ENCODE measurements at places on chromosomes 11 and 22. TPM values are rescaled to one million over a fixed set of nuclear protein-coding genes. Genes with fewer than 3 reads are reported as not detected.

- no peak for DNase-seq
These were observed 15.0 kb upstream of the MOB2 start for GRCh38 chr11:1501421-1502167.

The OR51E2 gene
- 0.76 TPM for polyA plus RNA-seq

The FGF19 gene
- 0.58 TPM for polyA plus RNA-seq

DNA sequence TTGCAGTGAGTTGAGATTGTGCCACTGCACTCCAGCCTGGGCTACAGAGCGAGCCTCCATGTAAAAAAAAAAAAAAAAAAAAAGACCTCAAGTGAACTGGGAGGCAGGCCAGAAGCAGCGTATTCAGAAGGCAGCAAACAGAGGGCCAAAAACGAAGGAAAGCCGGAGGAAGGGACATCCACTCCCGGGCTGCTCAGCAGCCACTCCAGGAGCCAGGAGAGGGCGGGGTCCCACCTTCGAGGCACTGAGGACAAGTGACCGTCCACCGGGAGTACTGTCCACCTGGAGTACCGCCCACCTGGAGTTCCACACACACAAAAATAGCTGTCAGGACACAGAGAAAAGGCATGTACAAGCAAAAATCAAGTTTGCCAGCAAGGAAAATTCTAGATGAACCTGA, 5.5 kb downstream of the TOLLIP start:
- DNase-seq: no peak

DNA sequence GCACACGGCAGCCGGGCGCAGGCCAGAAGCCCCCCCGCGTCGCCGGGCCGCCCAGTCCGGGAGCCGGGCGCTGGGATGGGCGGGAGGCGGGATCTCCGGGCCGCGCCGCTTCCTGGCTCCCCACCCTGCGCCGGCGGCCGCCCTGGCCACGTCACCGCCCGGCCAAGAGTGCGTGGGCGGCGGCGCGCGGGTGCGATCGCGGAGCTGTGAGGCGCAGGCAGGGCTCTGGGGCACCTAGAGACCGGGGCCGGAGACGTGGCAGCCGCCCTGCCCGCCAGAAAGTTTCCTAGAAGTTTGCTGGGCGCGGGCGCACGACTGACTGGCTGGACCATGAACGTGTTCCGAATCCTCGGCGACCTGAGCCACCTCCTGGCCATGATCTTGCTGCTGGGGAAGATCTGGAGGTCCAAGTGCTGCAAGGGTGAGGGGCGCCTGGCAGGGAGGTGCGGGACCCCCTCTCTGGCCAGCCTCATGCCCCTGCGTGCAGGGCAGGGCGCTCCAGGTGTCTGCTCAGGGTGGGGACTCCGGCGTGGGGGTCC, at the start of gene KDELR3:
Gene KDELR3, plus strand, starts transcription at position 193 of the 539 bp plus-strand sequence. Its CDS starts 138 bp downstream, at position 331.
- DNase-seq: peak; percentile 77

DNA sequence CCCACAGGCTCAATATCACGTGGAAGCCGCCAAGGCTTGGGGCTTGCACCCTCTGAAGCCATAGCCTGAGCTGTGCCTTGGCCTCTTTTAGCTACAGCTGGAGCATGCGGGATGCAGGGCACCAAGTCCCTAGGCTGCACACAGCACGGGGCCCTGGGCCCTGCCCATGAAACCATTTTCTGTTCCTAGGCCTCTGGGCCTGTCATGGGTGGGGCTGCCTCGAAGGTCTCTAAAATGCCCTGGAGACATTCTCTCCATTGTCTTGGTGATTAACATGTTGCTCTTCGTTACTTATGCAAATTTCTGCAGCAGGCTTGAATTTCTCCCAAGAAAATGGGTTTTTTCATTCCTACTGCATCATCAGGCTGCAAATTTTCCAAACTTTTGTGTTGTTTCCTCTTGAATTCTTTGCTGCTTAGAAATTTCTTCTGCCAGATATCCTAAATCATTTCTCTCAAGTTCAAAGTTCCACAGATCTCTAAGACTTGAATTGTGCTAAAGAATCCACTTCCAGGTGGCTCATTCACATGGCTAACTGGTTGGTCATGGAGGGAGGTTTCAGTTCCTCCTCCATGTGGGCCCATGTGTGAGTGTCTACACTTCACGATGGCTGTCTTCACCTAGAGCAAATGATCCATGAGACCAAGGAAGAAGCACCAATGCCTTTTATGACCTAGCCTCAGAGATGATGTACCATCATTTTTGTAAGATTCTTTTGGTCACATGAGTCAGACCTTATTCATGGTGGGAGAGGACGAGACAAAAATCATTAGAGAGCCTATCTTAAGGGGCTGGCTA, 7.4 kb upstream of the CREBZF start:
- DNase-seq: no peak

GRCh38 chr22:27063406-27063805, 406.0 kb downstream of the MIAT start:
- DNase-seq: no peak

DNA sequence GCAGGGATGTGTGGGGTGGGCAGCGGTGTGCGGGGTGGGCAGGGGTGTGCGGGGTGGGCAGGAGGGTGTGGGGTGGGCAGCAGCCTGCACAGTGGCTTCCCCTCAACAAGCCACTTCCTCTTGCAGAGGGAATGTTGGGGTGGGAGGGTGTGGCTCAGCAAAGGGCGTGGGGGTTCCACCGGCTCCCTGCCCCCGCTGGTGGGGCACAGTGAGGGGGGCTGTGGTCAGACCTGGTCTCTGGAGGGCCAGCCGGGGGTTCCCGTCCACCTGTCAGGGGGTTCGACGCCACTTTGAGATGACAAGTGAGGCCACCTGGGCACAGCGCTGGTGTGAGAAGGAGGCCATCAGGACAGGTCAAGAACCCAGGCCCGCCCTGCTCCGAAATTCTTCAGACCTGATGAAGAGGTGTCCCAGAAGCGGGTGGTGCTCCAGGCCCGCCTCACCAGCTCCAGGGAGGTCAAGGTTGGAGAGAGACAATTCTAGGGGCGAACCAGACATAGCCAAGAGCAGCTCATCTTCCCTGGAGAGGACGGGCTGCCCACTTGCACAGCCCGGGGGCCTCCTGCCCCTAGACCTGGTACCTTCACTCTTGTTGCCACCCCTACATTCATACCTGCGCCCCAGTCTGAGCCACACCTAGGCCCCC, 1.3 kb downstream of the C11orf21 start:
- DNase-seq: no peak

GRCh38 chr11:110948112-110948511, 235.9 kb upstream of the ARHGAP20 start:
- DNase-seq: no peak

DNA sequence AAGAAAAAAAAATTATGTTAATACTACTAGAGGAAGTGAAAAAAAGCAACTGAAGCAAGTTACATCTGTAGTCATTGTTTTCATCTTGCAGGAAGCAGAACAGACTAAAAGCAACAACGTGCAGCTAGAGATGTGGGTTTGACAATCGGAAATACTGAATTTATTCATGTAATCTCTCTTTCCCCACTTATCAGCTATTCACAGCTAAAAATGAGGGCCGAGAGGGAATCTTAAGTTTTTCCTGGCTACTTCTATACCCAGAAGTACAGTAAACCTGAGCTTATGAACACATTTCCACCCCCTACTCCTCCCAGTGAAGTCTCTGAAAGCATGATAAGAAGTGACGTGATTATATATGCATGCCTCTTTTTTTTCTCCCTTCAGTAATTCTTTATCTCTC, 116.5 kb downstream of the SPON1 start:
- DNase-seq: no peak

GRCh38 chr11:134674974-134675373, 262.9 kb upstream of the B3GAT1 start:
- no peak for DNase-seq

- no peak for DNase-seq
These were observed at the start of gene CCDC116 for GRCh38 chr22:21632237-21632895. CCDC116 (plus strand) TSS chr22:21632760; CDS start chr22:21633182, 422 bp downstream.

- DNase-seq: no peak
These were observed 10.1 kb downstream of the CBX6 start for GRCh38 chr22:38861927-38862326.

DNA sequence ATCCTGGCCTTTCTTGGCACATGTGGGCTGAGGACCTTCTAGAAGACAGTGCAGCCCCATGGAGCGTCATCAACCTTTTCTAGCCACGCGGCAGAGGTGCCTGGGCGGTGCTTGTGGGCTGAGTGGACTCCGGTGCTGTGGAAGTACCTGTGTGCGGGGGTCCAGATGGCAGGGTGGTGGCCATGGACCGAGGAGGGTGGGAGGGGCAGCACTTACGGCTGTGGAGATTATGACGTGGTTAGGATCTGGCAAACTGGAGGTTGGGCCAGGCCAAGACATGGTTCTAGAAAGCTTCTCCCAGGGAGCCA, 2.0 kb downstream of the TUB start:
- DNase-seq: no peak

The DBX1 gene
- polyA plus RNA-seq: 8.0 TPM

- DNase-seq: peak; percentile 16
These were observed 8.0 kb upstream of the LIN7C start for GRCh38 chr11:27514558-27514957.

The NAALADL1 gene
- polyA plus RNA-seq: 7.4 TPM

The KCNK4 gene
- polyA plus RNA-seq: not detected

- DNase-seq: no peak
These were observed 1.5 kb downstream of the DGKZ start for GRCh38 chr11:46348566-46349401.

- DNase-seq: no peak
These were observed 503.9 kb downstream of the INSC start for GRCh38 chr11:15618583-15619032.

All from hindlimb muscle (tissue), 1 donor.